Occipital lobe (tissue), 3 donors: ENCODE measurements at places on chromosomes 7 and 10. TPM values are rescaled to one million over a fixed set of nuclear protein-coding genes. Genes with fewer than 3 reads are reported as not detected.

STEAP1B gene
- 1.1 TPM for total RNA-seq

MYOF gene
- total RNA-seq, result 3.6 TPM

ZNF22 gene
- total RNA-seq, result 48.8 TPM

LRRC18 gene
- not detected for total RNA-seq

MINPP1 gene
- total RNA-seq, result 25.1 TPM

DYDC1 gene
- not detected for total RNA-seq

ATG9B gene
- 1.9 TPM for total RNA-seq

CNPY1 gene
- 0.16 TPM for total RNA-seq

RAMP3 gene
- 4.7 TPM for total RNA-seq

EFCAB10 gene
- total RNA-seq, result 3.3 TPM

MBL2 gene
- total RNA-seq, result not detected

VAX1 gene
- 1.2 TPM for total RNA-seq

MRC1 gene
- total RNA-seq, result 4.5 TPM

GIMAP7 gene
- total RNA-seq, result 2.7 TPM

GPR37 gene
- total RNA-seq, result 24.3 TPM

CCDC3 gene
- 12.8 TPM for total RNA-seq

MSMB gene
- total RNA-seq, result not detected

MYH16 gene
- not detected for total RNA-seq

NPC1L1 gene
- total RNA-seq, result 0.16 TPM

CHPF2 gene
- 19.0 TPM for total RNA-seq

CFTR gene
- total RNA-seq, result 0.16 TPM

SLC39A12 gene
- total RNA-seq, result 2.2 TPM

MUC12 gene
- not detected for total RNA-seq

OTUD1 gene
- total RNA-seq, result 17.8 TPM

OPN4 gene
- total RNA-seq, result not detected

LEP gene
- not detected for total RNA-seq

CASTOR2 gene
- total RNA-seq, result 63.0 TPM

AQP1 gene
- 0.31 TPM for total RNA-seq

BEND7 gene
- total RNA-seq, result 4.8 TPM

PRLHR gene
- total RNA-seq, result 4.1 TPM

ARHGEF35 gene
- 0.78 TPM for total RNA-seq

MET gene
- total RNA-seq, result 65.5 TPM

GHITM gene
- total RNA-seq, result 146 TPM
